Activated T-cell treated with anti-CD3 and anti-CD28 coated beads, Interleukin-2, amount 50 U/mL, for 72 hours (primary cell): ENCODE measurements at places on chromosomes 2 and 18.

DNA sequence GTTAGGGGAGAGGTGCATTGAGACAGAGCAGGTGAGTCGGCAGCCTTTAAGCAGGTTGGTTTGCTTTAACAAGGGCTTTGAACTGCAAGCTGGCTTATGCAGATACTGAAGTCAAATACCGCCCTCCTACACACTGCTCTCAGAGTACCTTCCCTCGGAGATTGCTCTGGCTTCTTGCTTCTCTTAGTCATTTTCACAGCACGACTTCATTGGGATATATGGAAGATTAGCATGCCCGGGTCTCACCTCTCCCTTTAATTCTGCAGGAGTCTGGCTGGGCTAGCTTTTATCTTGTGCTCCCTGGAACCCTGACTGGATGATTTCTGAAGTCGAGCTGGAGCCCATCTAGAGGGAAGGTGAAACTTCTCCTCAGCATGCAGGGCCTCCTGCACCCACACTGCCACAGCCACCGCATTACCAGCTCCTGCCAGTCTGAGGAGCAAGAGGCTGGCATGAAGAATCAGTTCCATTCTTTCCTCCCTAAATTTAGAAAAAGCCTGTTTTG lies 395.5 kb upstream of the HNRNPA3 start:
- no peaks in the 10 kb centered on the region for H3K27me3 ChIP-seq
- peak; percentile 31 for DNase-seq

DNA sequence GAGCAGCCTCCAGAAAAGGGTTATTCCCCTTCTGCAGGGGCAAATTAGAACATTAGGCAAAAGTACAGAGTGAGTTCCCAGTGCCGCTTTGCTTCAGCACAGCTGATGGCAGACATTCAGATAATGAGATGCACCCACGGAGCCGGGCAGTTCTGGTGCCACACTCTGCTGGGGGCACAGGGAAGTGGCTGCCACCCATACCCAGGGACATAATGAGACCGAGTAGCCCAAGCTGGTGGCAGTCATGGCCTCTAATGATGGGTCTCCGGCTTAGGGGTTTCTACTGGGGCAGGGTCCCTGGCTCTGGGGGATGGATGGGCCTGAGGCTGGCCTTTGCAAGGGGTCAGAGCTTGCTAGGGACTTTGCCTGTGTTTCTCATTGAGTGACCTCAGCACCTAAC lies 26.2 kb downstream of the GLI2 start:
- H3K36me3 ChIP-seq = no peaks in the 10 kb centered on the region
- no peak overlapping the region for H3K4me3 ChIP-seq
- H3K4me1 ChIP-seq = no peaks in the 10 kb centered on the region
- peaks cover 7% of the 10 kb centered on the region for H3K27me3 ChIP-seq
- H3K27ac ChIP-seq = no peak overlapping the region

- no peak overlapping the region for H3K4me3 ChIP-seq
- peaks cover 26% of the 10 kb centered on the region for H3K27me3 ChIP-seq
- H3K4me1 ChIP-seq = no peaks in the 10 kb centered on the region
- H3K27ac ChIP-seq = no peak overlapping the region
- H3K36me3 ChIP-seq = no peaks in the 10 kb centered on the region
Measured at GRCh38 chr2:33126552-33126951, 179.8 kb downstream of the LTBP1 start.

DNA sequence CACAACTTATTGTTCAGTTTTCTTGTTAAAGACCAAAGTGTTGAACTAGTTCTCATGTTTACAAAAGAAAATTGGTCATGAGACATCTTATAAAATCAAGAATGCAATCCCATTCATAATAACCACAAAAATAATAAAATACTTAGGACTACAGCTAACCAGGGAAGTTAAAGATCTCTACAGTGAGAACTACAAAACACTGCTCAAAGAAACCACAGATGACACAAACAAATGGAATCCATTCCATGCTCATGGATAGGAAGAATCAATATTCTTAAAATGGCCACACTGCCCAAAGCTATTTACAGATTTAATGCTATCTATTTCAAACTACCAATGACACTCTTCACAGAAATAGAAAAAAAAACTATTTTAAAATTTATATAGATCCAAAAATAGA lies 1354.8 kb upstream of the CDH2 start:
- H3K36me3 ChIP-seq = no peaks in the 10 kb centered on the region
- no peaks in the 10 kb centered on the region for H3K27me3 ChIP-seq

- no peak overlapping the region for H3K27ac ChIP-seq
- H3K4me3 ChIP-seq = no peak overlapping the region
- no peaks in the 10 kb centered on the region for H3K36me3 ChIP-seq
Measured at GRCh38 chr2:179106342-179106675, 56.4 kb upstream of the CCDC141 start.

DNA sequence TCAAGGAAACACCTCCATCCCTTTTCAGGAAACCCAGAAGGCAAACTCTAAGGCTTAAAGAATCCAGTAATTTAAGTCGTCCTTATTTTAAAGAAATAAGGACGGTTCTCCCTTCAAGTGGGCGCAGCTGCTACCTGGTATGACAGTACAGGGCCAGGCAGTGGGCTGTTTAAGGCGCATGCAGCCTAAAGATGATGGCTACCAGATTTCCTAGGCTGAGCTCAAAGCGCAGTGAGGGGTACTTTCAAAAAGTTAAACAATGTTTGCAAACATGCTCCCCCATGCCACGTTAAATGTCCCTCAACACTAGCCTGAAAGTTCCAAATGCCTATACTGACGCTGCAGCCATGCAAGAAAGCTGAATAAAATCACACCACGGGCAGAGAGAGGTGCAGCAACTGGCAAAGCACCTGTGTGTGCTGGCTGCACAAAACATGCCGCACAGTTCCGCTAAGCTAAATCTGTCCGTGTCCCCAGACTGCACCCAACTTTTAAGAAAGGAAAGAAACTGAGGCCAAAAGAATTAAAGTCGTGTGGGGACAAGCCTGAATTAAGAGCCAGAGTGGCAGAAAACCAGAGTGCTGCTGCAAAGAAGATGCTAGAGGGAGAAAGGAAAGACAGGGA lies 583 bp downstream of the HIBCH start:
- peak overlapping the region; percentile 90 for H3K4me3 ChIP-seq
- peak; percentile 19 for DNase-seq
- peaks cover 78% of the 10 kb centered on the region for H3K4me1 ChIP-seq
- no peaks in the 10 kb centered on the region for H3K27me3 ChIP-seq

- H3K27ac ChIP-seq = no peak overlapping the region
- H3K27me3 ChIP-seq = no peaks in the 10 kb centered on the region
- no peak for DNase-seq
- H3K4me1 ChIP-seq = no peaks in the 10 kb centered on the region
- H3K36me3 ChIP-seq = peaks cover 6% of the 10 kb centered on the region
Measured at GRCh38 chr18:10081492-10081891, 167.7 kb downstream of the VAPA start.

GRCh38 chr2:135963841-135964240 lies 21.6 kb downstream of the DARS1 start:
- H3K4me3 ChIP-seq = peak overlapping the region; percentile 31
- no peaks in the 10 kb centered on the region for H3K27me3 ChIP-seq
- peak overlapping the region; percentile 32 for H3K27ac ChIP-seq
- peaks cover 68% of the 10 kb centered on the region for H3K4me1 ChIP-seq
- no peak for DNase-seq

DNA sequence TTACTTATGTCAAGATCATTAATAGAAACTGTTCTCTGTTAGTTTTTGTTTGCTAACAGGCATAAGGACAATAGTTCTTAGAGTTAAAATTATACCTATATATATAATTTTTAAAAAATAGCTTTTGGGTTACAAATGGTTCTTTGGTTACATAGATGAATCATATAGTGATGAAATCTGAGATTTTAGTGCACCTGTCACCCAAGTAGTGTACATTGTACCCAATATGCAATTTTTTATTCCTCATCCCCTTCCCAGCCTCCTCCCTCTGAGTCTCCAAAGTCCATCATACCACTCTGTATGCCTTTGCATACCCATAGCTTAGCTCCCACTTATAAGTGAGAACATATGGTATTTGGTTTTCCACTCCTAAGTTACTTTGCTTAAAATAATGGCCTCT lies 26.4 kb downstream of the SLC4A1AP start:
- no peak for DNase-seq
- no peak overlapping the region for H3K4me3 ChIP-seq
- H3K4me1 ChIP-seq = peaks cover 4% of the 10 kb centered on the region
- H3K27me3 ChIP-seq = no peaks in the 10 kb centered on the region
- peaks cover 3% of the 10 kb centered on the region for H3K36me3 ChIP-seq

DNA sequence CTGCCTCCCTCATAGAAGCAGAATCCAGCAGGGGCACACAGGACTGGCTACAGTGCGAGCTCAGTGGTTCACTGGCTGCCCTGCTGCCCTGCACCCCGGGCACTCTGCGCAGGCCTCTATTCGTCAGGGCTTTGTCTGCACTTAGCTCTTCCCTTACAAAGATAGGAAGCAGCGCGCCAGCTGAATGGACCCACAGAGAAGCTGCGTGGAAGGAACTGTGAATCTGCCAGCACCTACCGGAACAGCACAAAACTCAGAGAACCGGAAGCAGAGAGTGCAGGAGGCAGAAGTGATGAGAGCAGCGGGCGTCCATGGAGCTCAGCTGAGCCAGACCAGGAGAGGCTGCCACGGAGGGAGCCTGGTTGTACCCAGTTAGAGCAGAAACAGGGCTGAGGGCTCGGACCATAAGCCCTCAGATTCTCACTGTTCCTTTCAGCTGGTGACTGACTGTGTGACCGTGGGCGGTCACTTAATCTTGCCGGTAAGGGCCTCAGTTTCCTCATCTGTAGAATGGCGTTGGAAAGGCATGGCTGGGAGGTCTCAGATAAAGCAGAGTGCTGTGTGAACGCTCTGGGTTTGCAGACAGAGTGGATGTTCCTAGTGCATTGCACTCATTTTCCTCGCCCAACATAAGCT lies 23.1 kb upstream of the SLC66A3 start:
- peak overlapping the region; percentile 83 for H3K4me3 ChIP-seq
- no peak overlapping the region for H3K27ac ChIP-seq
- peaks cover 10% of the 10 kb centered on the region for H3K4me1 ChIP-seq
- no peak for DNase-seq
- H3K36me3 ChIP-seq = no peaks in the 10 kb centered on the region

- H3K27ac ChIP-seq = no peak overlapping the region
- DNase-seq = no peak
- peak overlapping the region; percentile 29 for H3K4me3 ChIP-seq
- no peaks in the 10 kb centered on the region for H3K36me3 ChIP-seq
- no peaks in the 10 kb centered on the region for H3K4me1 ChIP-seq
Measured at GRCh38 chr2:112140205-112140802, 2.1 kb downstream of the FBLN7 start.

- H3K4me1 ChIP-seq = peaks cover 7% of the 10 kb centered on the region
- no peak for DNase-seq
- H3K36me3 ChIP-seq = no peaks in the 10 kb centered on the region
- no peak overlapping the region for H3K27ac ChIP-seq
Measured at GRCh38 chr2:191258996-191259395, 13.8 kb downstream of the MYO1B start.

- H3K36me3 ChIP-seq = peaks cover 4% of the 10 kb centered on the region
- peaks cover 22% of the 10 kb centered on the region for H3K4me1 ChIP-seq
- H3K4me3 ChIP-seq = peak overlapping the region; percentile 99
- peak overlapping the region; percentile 62 for H3K27ac ChIP-seq
- peaks cover 50% of the 10 kb centered on the region for H3K27me3 ChIP-seq
Measured at GRCh38 chr2:54723996-54724559, 616 bp downstream of the EML6 start.

DNA sequence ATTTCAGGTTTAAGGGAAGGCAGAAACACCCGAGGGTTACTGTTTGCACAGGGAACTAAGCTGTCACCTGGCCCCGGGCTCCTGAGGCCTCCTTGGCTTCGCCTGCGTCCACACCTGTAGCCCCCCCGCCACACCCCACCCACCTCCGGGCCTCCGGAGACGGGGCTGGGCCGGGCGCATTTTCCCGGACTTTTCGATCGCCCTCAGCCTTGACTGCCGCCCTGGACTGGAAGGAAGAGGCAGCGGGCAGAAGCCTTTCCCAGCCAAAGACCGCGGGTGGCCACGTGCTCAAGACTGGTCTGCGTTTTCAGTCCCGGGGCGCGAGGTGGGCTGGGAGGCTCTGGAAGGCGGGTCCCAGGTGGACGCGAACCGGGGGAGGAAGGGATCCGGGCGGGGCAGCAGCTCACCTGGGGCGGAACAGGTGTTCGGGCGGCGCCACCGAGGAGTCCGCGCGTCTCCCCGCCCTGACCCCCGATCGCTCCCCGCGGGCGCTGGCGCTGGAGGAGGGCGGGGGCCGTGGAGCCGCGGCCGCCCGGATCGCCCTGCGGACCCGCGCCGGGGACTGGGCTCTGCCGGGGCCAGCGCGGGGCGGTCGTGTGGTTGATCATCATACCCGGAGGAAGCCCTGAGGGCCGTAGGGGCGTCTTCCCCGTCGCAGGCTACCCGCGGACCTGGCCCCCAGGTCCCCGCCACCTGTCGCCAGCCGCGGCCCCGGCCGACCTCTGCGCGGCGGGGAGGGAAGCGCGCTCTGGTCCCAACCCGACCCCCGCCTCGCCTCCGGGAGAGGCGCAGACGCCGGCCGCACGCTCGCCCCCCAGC lies 3.2 kb downstream of the ID2 start:
- H3K27ac ChIP-seq = peak overlapping the region; percentile 91
- peaks cover 18% of the 10 kb centered on the region for H3K4me1 ChIP-seq
- H3K27me3 ChIP-seq = no peaks in the 10 kb centered on the region
- H3K4me3 ChIP-seq = peak overlapping the region; percentile 88

DNA sequence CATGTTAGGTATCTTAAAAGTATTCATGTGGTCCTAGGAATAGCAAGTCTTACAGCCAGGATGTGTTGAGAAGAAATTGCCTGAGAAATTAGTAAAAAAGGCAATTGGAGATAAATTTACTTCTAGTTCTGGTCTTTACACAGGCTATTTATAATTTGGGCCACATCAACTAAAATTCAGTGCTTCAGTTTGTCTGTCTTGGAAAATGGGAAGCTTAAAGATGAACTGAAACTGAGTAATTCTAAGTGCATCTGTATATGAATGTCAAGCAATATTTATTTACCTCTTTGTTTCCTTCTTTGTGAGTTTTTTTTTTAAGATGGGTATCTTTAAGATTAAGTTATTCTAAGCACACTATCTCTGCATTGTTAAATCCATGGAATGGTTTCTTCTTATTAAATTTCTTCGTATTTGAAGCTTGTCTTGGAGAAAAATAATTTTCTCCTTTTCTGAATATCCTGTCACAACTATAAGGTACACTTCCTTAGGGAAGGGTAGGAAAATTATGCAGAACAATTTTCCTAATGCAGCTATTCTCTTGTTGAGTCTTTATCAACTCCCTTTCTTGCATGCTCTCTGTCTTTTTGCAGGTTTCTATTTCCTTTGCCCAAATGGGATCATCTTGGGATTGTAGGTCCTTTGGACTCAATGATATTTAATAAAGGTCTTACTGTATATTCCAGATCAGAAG lies 39.7 kb upstream of the MMADHC start:
- H3K36me3 ChIP-seq = no peaks in the 10 kb centered on the region
- no peak overlapping the region for H3K4me3 ChIP-seq
- no peak overlapping the region for H3K27ac ChIP-seq

DNA sequence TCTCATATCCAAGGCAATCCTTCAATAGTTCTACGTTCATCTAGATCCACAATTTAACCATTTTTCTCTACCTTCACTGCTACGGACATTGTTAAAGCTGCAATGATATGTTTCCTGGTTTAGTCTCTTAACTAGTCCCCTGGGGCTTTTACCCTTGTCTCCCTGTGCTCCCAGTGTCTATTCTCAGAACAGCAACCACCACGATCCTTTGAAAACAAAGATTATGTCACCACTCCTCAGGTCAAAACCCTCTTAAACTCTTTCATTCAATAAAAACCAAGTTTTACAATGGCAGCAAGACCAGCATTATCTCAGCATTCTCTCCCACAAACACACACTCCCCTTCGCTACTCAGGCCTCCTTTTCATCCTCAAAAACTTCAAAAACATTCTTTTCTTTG lies 298.2 kb upstream of the CHST9 start:
- H3K27me3 ChIP-seq = no peaks in the 10 kb centered on the region
- DNase-seq = no peak
- no peak overlapping the region for H3K4me3 ChIP-seq
- H3K27ac ChIP-seq = no peak overlapping the region
